ENCODE measurements at places on chromosomes 11 and 22.

DNA sequence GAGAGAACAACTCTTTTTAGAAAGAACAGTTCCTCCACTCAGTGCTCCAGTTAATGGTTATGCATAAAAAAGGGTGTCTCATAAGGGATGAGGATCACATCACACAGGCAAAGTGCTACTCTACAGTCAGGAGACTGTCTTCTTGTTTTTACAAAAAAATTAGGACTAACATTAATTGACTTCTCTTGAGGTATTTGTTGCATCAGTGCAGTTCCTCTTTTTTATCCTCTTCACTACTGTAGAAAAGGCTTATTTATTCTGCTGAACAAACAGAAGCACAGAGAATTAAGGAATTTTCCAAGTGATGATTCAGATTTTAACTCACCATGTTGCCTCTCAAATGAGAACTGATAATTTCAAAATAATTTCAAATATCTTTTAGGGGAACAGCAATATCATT is 1.9 kb downstream of the MMP8 start:
- DNase-seq = no peak

DNA sequence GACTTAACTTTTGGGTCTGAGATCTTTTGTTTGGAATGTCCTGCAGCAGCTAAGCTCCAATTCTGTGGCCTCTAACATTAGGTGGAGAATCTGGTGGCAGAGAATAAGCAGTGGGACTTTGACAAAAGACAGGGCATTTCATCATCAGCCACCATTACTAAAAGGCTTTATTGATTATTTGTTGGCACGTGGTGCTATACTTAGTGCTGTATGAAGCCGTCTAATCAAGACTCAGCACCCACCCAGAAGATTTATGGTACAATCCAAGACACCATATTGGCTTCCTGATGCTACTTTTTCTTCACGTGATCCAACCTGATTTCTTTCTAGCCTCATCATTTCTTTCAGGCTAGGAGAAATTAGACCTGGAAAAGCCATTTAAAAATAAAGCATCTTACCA is 80.7 kb upstream of the GRAMD1B start:
- no peak for DNase-seq

GRCh38 chr11:124222407-124222806 is 18.5 kb upstream of the OR8G1 start:
- DNase-seq = no peak

- DNase-seq = no peak
These were observed 40.3 kb upstream of the ZBED5 start for GRCh38 chr11:10898003-10898762.

- DNase-seq = no peak
These were observed 24.3 kb upstream of the TRAF6 start for GRCh38 chr11:36534276-36534840.

GRCh38 chr22:46036558-46037408 is 59.8 kb upstream of the WNT7B start:
- no peak for DNase-seq

- DNase-seq = no peak
These were observed 2.9 kb upstream of the ARFGAP2 start for GRCh38 chr11:47179655-47179991.

GRCh38 chr11:116901964-116902688 is 64.7 kb upstream of the APOA1 start:
- DNase-seq = no peak

GRCh38 chr11:10407055-10407454 is 48.0 kb upstream of the AMPD3 start:
- no peak for DNase-seq

GRCh38 chr11:83063073-83063754 is 8.5 kb downstream of the RAB30 start:
- DNase-seq = no peak

DNA sequence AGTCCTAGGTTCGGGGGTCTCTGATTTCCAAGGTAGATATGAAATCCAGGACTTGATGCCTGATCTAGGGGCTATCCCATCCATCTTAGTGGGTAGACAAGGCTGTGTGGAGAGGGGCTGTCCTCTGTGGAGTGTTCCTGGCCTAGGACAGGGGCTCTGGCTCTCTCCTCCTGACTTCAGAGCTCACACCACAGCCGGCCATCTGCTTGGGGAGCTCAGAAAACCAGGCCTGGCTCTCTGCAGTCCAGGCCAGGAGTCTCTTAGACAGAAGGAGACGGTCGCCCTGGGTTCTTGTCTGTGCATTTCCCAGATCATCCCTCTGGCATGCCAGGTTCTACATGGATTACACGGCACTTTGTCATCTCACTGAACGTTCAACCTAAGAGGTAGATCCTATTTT is 17.9 kb downstream of the TUB start:
- DNase-seq = no peak

DNA sequence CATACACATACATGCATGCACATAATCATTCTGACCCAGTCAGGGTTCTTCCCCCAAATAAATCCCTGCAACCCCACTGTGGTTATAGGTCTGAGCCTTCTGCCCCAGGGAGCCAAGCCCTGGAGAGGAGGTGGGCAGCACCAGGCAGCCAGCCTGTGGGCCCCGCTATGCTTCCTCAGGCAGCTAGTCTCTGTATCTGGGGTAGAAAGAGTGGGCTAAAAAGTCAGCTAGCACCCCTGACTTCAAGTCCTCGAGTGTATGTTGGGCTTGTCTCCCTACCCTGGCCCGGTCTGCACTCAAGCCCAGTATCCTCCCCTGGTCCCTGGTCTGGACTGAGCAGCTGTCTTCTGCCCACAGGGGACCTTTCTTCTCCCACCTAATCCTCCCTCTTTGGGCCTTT is 28.0 kb downstream of the KCNQ1OT1 start:
- no peak for DNase-seq

Measured in cerebellar nuclear complex (tissue), 1 donor.